ENCODE measurements at places on chromosomes 3 and 15. TPM values are rescaled to one million over a fixed set of nuclear protein-coding genes. Genes with fewer than 3 reads are reported as not detected.

- peaks cover 41% of the 10 kb centered on the region for H3K4me1 ChIP-seq
- H3K4me3 ChIP-seq, result no peak overlapping the region
- DNase-seq, result no peak
- H3K36me3 ChIP-seq, result no peaks in the 10 kb centered on the region
Measured at GRCh38 chr15:99506399-99506798, 59.4 kb upstream of the MEF2A start.

DNA sequence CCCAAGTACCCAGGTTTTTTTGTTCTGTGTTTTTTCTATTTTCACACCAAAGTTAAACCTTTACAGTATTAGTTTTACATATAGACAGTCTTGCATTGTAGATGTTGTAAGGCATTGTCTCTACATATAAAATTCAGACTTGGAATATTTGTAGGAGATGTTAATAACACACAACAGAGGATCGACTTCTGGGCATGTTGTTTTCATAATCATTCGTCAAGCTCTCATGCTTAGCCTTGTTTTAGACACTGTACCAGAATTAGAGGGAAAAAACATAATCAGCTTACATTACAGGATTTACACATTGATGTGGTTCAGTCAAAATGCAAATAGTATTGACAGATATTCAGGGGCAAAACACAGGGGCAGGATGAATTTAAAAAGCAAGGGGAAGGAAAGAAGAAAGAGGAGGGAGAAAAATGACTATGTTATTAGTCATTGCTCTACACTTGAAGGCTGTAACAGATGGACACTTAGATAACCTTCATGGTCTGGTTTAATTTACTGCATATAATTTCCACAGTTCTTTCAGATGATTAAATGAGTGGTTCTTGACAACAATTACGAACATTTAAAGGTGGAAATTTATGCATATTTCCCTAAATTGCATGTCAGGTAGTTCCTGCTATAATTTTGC, 7.5 kb downstream of the CMSS1 start:
- no peaks in the 10 kb centered on the region for H3K27me3 ChIP-seq
- H3K36me3 ChIP-seq, result no peaks in the 10 kb centered on the region
- no peak overlapping the region for H3K27ac ChIP-seq
- DNase-seq, result no peak
- H3K4me1 ChIP-seq, result no peaks in the 10 kb centered on the region
- no peak overlapping the region for H3K4me3 ChIP-seq

DNA sequence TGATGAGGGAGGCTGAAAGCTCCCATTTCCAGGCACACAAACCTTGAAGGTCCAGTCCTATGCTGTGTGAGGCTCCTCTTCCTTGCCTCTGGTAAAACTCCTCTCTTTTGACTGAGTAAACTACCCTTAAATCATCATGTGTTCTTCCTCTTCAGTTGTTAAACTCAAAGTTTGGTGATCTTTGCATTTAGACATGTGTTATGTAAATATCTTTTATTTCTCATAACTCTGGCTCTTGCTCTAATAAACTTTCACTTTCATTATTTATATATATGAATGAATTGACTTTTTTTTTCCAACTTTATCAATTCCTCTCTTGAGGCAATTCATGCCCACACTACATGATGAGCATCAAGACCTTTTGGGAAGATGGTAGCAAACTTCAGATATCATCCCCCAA, 26.6 kb downstream of the SUCNR1 start:
- H3K27ac ChIP-seq, result no peak overlapping the region
- no peak overlapping the region for H3K4me3 ChIP-seq
- H3K36me3 ChIP-seq, result no peaks in the 10 kb centered on the region
- no peaks in the 10 kb centered on the region for H3K27me3 ChIP-seq

DNA sequence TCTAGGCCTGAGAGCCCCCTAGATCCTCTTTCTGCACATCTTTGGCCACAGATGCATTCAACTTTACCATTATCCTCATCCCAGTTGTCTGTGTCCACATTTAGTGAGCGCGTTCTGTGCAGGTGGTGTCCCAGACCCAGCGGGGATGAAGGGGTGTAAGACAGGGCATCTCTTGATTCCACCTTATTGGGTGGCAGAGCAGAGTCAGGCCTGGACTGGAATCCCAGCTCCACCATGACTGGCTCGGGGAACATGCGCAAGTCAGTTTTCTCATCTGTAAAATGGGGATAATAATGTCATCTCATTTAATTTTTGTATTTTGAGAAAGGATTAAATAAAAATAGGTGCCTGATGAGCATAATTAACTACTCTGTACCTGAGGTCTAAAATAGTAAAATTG, 7.8 kb downstream of the SMAD6 start:
- H3K27me3 ChIP-seq, result no peaks in the 10 kb centered on the region
- peak overlapping the region; percentile 90 for H3K27ac ChIP-seq
- peaks cover 44% of the 10 kb centered on the region for H3K4me1 ChIP-seq

DNA sequence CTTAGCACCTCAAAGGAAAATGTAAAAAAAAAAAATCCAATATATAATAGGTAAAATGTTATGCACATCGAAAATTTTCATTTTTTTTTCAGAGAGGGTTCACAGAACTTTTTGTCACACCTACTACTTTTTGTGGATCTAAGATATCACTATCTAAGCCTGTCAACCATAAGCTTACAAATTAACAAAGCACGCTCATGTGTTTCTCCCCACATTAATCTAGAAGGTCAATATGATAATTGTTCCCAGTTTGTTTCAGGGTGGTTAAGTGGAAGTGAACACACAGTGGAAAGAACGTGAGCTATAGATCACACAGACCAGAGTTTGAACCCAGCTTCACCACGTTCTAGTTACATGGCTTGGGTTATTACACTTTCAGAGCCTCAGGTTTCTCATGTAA, 78.6 kb upstream of the ROBO2 start:
- no peak overlapping the region for H3K4me3 ChIP-seq
- H3K27me3 ChIP-seq, result no peaks in the 10 kb centered on the region
- H3K36me3 ChIP-seq, result no peaks in the 10 kb centered on the region
- no peak overlapping the region for H3K27ac ChIP-seq

IL17RE gene
- total RNA-seq, result 20.7 TPM

- H3K27ac ChIP-seq, result no peak overlapping the region
- no peak for DNase-seq
- no peak overlapping the region for H3K4me3 ChIP-seq
- H3K27me3 ChIP-seq, result no peaks in the 10 kb centered on the region
Measured at GRCh38 chr3:125582707-125583106, 12.6 kb downstream of the OSBPL11 start.

GRCh38 chr15:63801171-63801570, 32.6 kb downstream of the HERC1 start:
- no peaks in the 10 kb centered on the region for H3K27me3 ChIP-seq
- no peak overlapping the region for H3K4me3 ChIP-seq
- no peak overlapping the region for H3K27ac ChIP-seq
- peaks cover 18% of the 10 kb centered on the region for H3K4me1 ChIP-seq
- H3K36me3 ChIP-seq, result no peaks in the 10 kb centered on the region

AHSG gene
- total RNA-seq, result not detected

DNA sequence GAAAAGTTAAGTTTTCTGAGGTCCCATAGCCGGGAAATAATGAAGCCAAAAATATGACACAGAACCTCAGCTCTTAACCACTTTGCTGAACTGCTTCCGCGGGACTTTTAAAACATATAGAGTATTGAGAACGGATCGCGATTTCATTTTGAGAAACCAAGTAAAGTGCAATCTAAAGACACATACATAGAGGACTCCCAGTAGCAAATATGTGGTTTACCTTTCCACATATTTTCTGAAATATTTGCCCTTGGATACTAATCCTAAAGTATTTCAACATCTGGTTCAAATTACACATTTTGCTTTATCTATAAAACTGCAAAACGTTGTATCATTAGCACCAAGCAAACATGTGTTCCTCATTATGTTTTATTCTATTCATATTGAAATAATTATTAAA, 776.5 kb downstream of the ROBO2 start:
- no peaks in the 10 kb centered on the region for H3K36me3 ChIP-seq
- no peak for DNase-seq
- H3K27me3 ChIP-seq, result no peaks in the 10 kb centered on the region
- no peaks in the 10 kb centered on the region for H3K4me1 ChIP-seq
- H3K27ac ChIP-seq, result no peak overlapping the region

- H3K4me3 ChIP-seq, result no peak overlapping the region
- DNase-seq, result peak; percentile 48
- H3K27me3 ChIP-seq, result no peaks in the 10 kb centered on the region
- no peaks in the 10 kb centered on the region for H3K36me3 ChIP-seq
Measured at GRCh38 chr15:66679657-66680108, 22.4 kb upstream of the SMAD6 start.

CHRD gene
- 2.6 TPM for total RNA-seq

DNA sequence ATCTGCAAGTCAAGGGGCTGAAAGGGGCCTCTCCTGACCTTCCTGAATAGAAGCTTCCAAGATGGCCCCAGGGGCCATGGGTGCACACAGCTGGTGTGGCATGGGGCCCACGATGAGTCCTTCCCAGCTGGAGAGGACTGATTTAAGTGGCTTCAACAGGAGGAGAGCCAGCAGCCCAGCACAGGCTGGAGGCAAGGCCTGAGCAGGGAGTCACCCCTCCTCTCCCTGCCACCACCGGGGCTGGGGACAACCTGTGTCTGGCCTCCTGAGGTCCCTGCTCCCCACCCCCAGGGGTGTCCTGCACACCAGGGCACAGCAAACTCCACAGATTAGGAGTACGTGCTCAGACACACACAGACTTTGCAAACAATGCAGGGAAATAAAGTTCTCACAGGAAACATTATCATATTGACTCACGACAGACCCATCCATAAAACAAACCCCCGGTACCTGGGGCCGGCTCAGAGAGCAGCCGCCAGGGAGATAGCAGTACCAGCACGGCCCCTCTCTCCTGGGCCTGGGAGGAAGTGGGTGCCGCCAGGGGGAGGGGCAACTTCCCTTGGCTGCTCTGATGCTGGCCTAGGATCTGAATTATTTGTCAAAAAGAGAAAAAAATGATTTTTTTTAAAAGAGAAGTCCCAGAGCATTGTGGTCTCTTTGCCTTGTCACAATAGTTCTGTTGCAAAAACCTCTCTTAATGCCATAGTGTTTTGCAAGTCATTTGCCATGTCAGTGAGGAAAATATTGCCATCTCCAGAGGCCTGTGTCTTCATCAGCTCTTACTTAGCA, 21.9 kb upstream of the TSEN2 start:
- H3K36me3 ChIP-seq, result no peaks in the 10 kb centered on the region
- H3K27ac ChIP-seq, result peak overlapping the region; percentile 76
- H3K27me3 ChIP-seq, result no peaks in the 10 kb centered on the region

- H3K4me3 ChIP-seq, result no peak overlapping the region
- H3K4me1 ChIP-seq, result peaks cover 9% of the 10 kb centered on the region
- no peaks in the 10 kb centered on the region for H3K36me3 ChIP-seq
- no peak for DNase-seq
Measured at GRCh38 chr15:68582864-68583263, 4.1 kb downstream of the CORO2B start.

DNA sequence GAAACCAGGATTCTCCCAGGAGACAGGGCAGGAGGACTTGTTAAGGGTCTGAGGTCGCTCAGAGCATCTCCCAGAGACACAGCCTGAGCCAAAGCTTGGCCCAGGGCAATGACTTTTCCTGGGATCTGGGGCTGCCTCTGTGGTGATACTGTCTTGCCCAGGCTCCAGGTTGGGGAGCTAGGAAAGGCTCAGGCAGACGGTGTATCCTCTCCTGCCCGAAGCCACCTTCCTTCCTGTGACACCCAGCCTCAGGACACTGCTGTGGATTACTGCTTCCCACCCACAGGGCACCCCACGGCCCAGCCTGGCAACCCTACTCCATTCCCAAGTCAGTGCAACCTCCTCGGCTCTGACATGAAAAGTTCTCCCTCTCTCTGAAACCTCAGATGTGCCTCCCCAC, 31.9 kb downstream of the SCN5A start:
- DNase-seq, result no peak
- no peaks in the 10 kb centered on the region for H3K36me3 ChIP-seq
- no peaks in the 10 kb centered on the region for H3K27me3 ChIP-seq
- no peaks in the 10 kb centered on the region for H3K4me1 ChIP-seq
- no peak overlapping the region for H3K27ac ChIP-seq

- H3K4me3 ChIP-seq, result no peak overlapping the region
- H3K36me3 ChIP-seq, result no peaks in the 10 kb centered on the region
- H3K27me3 ChIP-seq, result peaks cover 4% of the 10 kb centered on the region
- peaks cover 5% of the 10 kb centered on the region for H3K4me1 ChIP-seq
- no peak for DNase-seq
Measured at GRCh38 chr3:194367992-194368841, 1.3 kb downstream of the LRRC15 start.

ZNF106 gene
- 67.0 TPM for total RNA-seq

SI gene
- total RNA-seq, result not detected

DNA sequence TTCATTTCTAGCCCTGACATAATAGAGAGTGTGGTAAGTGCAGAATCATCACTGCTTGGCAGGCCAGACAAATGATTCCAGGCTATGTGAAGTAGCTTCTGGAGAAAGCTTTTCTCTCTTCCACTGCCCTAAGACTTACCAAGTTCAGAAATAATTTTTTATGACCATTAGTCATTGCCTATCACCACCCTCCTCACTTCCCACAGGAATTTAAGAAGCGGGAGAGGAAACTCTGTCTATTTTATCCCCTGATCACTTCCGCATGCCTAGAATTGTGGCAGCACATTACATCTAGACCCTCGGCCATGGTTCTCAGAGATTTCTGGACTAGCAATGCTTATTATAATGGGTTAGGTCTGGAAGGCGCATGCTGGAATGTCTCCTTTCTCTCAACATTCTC, 397.8 kb upstream of the NR2F2 start:
- H3K4me3 ChIP-seq, result no peak overlapping the region
- H3K27me3 ChIP-seq, result no peaks in the 10 kb centered on the region
- no peaks in the 10 kb centered on the region for H3K36me3 ChIP-seq
- no peaks in the 10 kb centered on the region for H3K4me1 ChIP-seq
- H3K27ac ChIP-seq, result no peak overlapping the region

DNA sequence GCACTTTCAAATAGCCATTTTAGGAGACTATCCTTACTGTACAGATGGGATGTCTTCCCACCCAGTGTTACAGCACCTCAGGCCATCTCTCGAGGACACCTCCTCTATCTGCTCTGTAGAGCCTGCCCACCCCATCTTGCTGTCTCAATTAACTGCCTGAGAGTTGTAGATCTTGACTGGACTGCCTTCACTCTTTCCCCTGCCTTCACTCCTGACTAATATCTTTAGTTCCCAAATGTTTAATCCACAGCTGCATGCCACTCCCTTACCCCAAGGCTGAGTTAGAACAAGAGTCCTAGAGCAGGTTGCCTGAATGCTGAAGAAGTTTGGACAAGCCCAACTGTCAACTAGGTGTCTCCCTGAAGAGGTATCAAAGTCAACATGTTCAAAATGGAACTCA, 1.3 kb upstream of the PP2D1 start:
- DNase-seq, result no peak
- H3K4me3 ChIP-seq, result no peak overlapping the region
- H3K36me3 ChIP-seq, result no peaks in the 10 kb centered on the region
- H3K27me3 ChIP-seq, result no peaks in the 10 kb centered on the region
- H3K4me1 ChIP-seq, result no peaks in the 10 kb centered on the region

DNA sequence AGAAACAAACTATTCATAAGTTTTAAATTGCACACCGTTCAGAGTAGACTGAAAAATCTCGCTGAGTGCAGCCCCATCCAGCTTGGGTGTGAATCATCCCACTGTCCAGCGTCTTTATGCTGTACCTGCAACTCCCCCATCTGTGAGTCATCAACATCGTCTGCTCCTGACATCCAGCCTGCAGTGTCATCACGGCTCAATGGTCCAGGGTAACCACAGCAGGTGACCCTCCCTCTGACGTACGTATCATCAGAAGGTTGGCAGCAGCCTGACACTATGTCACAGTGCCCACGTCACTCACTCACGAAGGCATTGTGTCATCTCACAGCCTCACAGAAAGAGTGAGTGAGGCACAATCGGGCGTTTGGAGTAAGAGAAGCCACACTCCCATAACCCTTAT, 65.2 kb downstream of the TPRA1 start:
- H3K36me3 ChIP-seq, result no peaks in the 10 kb centered on the region
- no peaks in the 10 kb centered on the region for H3K4me1 ChIP-seq
- no peak overlapping the region for H3K4me3 ChIP-seq
- DNase-seq, result no peak

C15orf39 gene
- total RNA-seq, result 42.1 TPM

Measured in upper lobe of left lung (tissue), 6 donors.